ENCODE measurements at places on chromosomes 1 and 21.
A peak's percentile ranks its signal among the peaks of the same experiment; 100 is the strongest.

DNA sequence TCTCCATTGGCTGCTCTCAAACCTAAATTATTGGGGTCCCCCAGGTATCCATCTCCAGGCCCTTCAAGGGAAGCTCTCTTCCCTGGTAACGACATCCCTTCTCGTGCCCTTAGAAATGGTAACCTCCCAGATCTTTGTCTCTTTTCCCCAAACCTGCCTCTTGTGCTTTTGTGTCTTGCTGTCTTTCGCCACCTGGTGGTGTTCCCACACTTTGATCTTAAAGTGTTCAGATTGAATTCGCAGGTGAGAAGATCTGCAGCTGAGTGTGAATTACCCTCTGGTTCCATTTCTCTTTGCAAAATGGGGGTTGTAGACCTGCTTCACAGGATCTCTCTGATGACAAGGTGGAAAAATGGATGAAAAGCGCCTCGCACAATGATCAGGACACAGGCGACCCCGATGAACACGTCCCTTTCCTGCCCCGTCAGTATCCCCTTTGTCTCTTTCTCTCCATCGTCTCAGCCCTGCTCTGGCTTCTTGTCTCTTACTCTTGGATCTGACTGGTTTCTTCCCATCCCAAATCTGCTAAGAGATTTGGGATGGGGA, 53.1 kb downstream of the DOP1B start:
- DNase-seq: peak; percentile 47

- no peak for DNase-seq
These were observed 3.2 kb upstream of the ARTN start for GRCh38 chr1:43930168-43930948.

DNA sequence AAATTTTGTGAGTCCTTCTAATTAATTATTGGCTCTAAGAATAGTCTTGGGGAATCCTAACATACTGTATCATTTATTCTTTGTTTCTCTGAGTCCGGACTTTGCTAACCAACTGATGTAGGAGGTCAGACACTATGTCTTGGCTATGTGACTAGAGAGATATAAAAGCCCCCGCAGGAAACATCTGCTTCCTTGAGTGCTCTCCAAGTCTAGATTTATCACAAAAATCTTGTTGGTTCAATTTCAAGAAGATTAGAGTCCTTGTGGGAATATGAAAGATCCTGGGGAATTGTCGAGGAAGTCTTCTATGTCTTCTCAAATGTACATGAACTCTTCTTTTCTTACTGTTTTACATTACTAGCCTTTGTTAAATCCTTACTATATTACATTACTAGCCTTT, 1712.5 kb downstream of the NCAM2 start:
- no peak for DNase-seq

GRCh38 chr1:160084771-160085321, 3.5 kb downstream of the KCNJ9 start:
- no peak for DNase-seq

- no peak for DNase-seq
These were observed 68.3 kb upstream of the TARDBP start for GRCh38 chr1:10943991-10944730.

DNA sequence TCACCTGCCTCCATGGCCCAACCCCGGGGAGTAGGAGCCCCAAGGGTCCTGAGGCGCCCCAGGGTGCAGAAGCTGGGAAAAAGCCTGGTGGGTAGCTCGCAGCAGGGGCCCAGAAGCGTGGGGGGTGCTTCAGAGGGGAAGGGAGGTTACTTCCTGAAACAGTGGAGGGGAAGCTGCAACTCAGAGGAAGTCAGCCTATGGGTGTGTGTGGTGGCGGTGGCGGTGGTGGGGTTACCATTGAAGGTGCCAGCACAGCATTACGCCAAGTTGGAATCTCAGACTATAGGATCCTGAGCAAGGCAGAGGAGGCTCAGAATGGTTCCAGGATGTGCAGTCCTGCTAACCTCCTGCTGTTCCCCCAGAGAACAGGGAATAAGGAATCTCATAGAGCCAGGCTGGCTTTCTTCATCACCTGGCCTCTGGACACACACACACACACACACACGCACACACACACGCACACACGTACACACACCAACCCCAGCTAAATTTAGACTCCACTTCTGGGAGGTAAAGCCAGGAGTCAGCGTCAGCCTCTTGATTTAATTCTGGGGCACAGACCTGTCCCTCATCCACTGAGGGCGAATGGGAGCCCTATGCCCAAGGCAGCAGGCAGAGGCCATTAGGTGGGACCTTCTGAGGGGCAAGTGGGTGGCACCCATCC, 1.3 kb downstream of the DENND4B start:
- no peak for DNase-seq

- no peak for DNase-seq
These were observed 18.0 kb upstream of the ETV3L start for GRCh38 chr1:157117527-157118057.

DNA sequence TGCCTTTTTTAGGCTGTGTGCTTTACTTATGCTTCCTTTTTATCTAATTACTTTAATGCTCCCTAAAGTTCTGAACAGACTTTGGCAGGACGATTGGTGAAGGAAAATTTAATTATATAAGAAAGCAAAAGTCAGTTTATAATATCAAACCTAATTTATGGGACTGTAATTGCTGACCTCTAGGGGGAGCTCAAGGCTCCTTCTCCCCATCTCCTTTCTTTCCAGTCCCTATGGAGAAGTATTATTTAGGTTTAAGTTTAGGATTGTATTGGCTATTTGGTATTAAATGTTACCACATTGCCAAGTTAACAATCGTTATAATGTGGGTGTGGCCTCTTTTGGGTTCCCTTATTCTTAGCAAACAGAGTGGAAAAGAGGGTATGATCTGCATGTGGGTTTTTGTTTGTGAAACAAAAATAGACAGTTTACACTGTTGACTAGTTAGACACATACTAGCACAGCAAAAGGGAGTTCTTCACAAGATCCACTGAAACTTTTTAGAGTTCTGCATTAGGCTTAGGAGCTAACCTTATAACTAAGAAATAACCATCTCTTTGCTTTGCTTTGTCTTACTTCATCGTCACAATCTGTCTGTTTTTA, 48.2 kb upstream of the TNFSF4 start:
- peak; percentile 5 for DNase-seq

GRCh38 chr1:160776178-160776577, 19.8 kb upstream of the LY9 start:
- DNase-seq: no peak

DNA sequence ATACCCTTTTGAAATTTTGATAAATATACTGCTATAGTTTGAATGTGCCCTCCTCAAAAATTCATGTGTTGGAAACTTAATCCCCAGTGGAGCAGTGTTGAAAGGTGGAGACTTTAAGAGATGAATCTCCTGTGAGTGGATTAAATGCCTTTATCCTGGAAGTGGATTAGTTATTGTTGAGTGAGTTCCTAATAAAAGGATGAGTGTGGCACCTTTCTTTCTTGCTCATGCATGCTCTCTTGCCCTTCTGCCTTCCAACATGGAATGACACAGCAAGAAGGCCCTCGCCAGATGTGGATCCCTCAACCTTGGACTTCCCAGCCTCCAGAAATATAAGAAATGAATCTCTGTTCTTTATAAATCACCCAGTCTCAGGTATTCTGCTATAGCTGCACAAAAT, 51.8 kb downstream of the CD160 start:
- no peak for DNase-seq

- DNase-seq: no peak
These were observed 31.9 kb downstream of the MIXL1 start for GRCh38 chr1:226255380-226255779.

- DNase-seq: no peak
These were observed 2.4 kb upstream of the ZRANB2 start for GRCh38 chr1:71083271-71083670.

DNA sequence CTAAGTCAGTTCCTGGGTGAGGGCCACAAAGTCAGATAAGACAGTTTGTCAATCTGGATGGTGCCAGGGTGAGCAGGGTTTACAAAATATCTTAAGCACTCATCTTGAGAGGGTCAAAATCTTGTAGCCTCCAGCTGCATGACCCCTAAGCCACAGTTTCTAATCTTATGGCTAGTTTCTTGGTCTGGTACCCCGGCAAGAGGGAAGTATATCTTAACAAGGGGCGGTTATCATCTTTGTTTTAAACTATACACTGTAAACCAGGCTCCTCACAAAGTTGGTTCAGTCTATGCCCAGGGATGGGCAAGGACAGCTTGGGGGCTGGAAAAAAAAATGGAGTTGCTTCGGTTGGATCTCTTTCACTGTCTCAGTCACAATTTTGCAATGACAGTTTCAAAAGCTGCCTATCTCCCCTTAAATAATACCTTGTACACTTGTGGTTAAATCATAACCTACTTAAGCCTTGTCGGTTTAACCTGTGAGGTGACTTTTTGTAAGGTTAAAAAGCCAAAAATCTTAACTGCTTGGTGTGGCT, 7.8 kb upstream of the CD46 start:
- DNase-seq: no peak

- DNase-seq: no peak
These were observed 123.8 kb downstream of the PRDM16 start for GRCh38 chr1:3192825-3193224.

- DNase-seq: no peak
These were observed 31.9 kb downstream of the ZMYM1 start for GRCh38 chr1:35111106-35111505.

GRCh38 chr1:201562257-201562656, 23.3 kb downstream of the NAV1 start:
- no peak for DNase-seq

GRCh38 chr1:113320272-113320671, 70.0 kb upstream of the MAGI3 start:
- DNase-seq: no peak

GRCh38 chr1:169999331-169999741, 75.2 kb downstream of the KIFAP3 start:
- DNase-seq: no peak

All from SK-N-DZ (cell line).